GM12878 (cell line): ENCODE measurements at places on chromosomes 1 and 21. TPM values are rescaled to one million over a fixed set of nuclear protein-coding genes. Genes with fewer than 3 reads are reported as not detected.

SELP gene
- not detected in 2 replicates for polyA plus RNA-seq

INTS11 gene
- 77.0 and 79.4 TPM in 2 replicates for polyA plus RNA-seq

TTC22 gene
- polyA plus RNA-seq = 1.1 and 1.5 TPM in 2 replicates

DNA sequence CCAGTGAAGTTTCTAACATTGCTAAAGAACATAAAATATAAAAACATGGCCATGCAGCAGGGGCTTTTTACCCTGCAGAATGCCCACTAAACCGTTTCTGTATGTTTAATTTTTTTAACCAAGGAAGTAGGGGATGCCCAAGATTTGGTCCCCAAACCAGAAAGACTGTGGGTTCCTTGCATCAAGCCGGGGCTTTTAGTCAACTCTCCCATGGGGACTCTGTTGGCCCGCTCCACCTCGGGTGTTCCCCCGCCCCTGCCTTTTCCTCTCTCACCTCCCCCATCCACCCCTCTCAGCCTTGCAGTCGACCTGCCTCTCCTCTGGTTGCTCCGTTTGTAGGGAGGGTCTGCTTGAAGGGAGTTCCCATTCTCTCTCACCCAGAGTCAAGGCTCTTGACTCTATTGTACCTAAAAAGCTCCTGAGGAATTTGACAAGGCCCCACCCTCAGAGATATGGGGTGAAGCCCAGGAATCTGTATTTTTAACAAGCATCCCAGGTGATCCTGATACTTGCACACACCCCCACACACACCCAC lies 117.5 kb downstream of the TOMM20 start:
- peak; percentile 84 for DNase-seq

DNA sequence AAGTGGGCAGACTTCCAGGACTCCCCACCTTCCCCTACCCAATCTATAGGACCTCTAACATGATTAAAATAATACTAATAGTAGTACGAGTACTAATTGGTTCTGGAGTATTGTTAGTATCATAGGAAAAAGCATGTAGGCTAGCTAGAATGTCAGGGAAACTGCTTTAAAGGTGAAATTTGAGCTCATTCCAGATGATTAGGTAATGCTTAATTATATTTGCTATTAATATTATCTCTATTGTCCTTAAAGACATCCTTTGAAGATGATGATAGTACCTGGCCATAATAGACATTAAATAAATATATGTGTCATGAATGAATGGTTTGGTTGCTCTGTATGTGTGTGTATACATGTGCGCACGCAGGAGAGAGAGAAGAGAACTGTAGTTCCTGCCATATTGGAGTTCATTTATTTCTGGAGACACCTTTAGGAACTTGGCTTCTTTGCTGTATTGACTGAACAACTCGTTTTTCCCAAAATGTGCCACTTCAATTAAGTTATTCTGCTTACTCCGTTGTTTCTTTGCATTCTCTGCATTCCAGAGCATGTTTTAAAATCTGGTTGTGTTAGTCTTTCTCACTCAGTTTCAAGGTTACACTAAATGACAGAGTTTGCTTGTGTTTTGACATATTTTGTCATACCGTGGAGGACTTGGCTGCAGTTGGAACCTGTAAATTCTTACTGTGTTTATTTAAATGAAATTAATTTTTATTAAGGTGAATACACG lies 117.1 kb downstream of the OSBPL9 start:
- DNase-seq = no peak

GRCh38 chr1:200877839-200878551 lies 5.2 kb downstream of the GPR25 start:
- peak; percentile 89 for DNase-seq

DNA sequence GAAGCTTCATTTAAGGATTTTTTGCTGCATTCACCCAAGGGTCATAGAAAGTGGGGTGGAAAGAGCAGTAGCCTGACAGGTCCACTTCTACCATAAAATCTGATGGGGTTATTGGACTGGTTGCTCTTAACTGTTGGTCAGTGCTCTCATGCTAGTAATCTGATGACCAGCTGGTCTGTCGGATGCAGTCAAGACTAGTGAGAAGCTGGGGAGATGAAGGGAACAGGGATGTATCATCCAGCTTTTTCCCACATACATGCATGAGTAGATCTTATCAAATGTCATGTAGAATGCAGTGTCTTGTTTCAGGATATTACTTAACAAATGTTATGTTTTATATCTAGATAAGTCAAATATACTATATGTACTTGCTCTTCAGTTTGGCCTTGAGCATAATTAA lies 11.1 kb downstream of the ATP1B1 start:
- no peak for DNase-seq

DNA sequence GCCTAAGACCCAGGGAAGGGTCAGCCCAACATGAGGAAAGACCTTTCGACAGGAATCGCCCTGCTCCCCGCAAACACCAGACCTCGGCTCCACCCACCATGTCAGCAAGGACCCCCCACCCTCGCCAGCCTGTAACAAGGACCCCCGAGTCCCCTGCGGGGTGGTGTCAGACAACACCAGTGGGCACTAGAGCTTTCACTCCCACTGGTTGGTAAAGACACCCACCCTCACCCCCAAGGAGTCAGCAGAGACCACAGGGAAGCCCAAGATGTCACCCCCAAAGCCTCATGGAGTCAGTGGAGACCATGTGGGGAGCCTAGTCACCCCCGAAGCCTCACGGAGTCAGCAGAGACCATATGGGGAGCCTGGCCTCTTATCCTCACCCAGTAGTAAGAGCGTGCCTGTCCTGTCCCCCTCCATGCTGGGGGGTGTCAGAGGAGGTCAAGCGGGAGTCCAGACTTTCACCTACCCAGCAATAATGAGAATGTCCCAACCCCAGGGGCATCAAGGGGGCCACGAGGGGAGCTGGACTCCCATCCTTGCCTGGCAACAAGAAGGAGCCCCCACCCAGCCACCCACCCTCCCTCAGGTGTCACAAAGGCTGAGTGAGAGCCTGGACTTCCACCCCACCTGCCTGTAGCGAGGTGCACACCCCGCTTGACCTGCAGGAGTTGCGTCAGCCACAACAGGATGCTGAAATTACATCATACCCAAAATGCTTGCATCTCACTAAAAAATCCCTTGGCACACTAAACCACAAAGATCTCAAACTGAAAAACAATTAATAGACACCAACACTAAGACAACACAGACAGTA lies 24.8 kb downstream of the SLC19A1 start:
- DNase-seq = peak; percentile 50
